ENCODE measurements at places on chromosomes 5 and 9.

DNA sequence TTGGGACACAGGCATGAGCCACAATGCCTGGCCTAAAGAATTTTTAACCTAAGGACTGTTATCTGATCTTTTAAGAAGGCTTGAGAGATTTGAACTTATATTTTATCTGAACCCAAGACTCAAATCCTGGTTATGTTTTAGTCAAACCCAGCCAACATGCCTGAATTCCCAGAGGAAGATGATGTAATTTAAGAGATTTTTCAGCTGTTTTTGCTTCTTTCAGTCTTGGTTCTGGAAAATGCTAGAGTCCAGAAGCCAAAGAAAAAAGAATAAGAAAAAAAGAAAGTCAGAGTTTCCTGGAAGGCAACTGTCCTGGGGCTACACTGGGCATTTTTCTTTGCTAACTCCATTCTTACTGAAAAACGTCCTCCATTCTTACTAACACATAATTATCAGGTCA, 85.8 kb downstream of the SNX18 start:
- no peak for DNase-seq

GRCh38 chr5:57720656-57721055, 238.0 kb upstream of the ACTBL2 start:
- no peak for DNase-seq

DNA sequence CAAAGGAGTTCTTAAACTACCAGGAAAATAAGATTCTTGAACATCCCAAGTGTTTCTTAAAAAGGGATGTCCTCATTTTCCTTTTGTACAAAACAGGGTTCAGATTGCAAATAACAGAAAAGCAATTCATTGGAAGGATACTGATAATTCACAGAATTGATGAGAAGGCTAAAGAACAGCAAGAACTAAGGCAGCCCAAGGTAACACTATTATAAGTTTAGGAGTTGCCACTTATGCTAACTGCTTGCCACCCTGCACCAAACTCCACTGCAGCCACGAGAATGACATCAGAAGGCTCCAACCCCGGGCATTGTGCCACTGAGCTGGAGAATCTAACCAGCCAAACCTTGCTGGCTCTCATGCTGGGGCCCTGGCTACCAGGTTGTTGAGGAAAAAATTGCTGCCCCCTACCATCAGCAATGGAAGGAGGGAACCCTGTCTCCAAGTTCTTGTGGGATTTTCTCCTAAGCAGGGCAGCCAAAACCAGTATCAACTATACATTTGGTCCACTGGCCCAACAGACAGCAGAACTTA, 123.4 kb downstream of the ARL15 start:
- DNase-seq = no peak

- peak; percentile 49 for DNase-seq
These were observed 286.9 kb downstream of the ARHGEF28 start for GRCh38 chr5:73912821-73913271.

DNA sequence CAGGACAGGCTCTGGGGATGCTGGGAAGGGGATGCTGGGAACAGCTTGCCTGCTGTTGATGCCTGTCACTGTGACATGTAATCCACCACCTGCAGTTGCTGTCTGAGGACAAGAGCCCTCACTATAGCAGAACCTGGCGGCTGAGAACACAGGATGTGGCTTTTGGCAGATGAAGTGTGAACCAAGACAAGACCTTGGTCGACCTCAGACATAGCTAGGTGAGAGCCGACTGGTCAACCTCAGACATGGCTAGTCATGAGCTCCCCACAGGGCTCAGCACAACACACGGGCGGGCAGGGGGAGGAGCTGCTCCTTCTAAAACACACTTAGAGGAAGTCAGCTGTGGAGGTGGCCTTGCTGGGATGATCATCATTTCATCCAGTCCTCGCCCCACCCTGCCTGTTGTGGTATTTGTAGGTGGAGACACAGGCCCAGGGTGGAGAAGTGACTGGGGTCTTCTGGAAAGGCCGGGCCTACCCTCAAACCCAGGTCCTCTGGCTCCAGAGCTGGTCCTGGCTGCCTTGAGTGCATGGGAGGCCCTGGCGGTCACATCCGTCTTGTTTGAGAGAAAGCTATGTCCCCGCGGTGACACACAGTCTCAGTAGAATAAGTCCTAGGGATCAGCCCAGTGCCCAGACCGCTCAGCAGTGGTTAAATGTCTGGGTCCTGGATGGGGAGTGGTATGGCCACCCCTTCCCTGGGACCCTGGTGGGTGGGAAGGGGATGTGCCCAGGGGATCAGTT, 6.1 kb downstream of the SUSD3 start:
- DNase-seq = peak; percentile 18

- no peak for DNase-seq
These were observed 9.7 kb downstream of the GALNT10 start for GRCh38 chr5:154200221-154200620.

Data from iris pigment epithelial cell (primary cell).